Activated CD8-positive, alpha-beta memory T cell treated with anti-CD3 and anti-CD28 coated beads for 36 hours (primary cell): ENCODE measurements at places on chromosomes 4 and X. TPM values are rescaled to one million over a fixed set of nuclear protein-coding genes. Genes with fewer than 3 reads are reported as not detected.

Gene GPC3
- not detected for total RNA-seq

Gene PPEF1
- total RNA-seq: not detected

Gene FRAS1
- 0.08 TPM for total RNA-seq

Gene FOXR2
- not detected for total RNA-seq

Gene UBE2D3
- 486 TPM for total RNA-seq

Gene TRIM61
- 2.9 TPM for total RNA-seq

Gene CCNA2
- total RNA-seq: 91.2 TPM

Gene MAGEC3
- not detected for total RNA-seq

Gene ASMT
- total RNA-seq: 2.9 TPM

Gene TGIF2LX
- total RNA-seq: not detected

Gene STK32B
- total RNA-seq: not detected

Gene RADX
- 7.4 TPM for total RNA-seq

Gene ENPEP
- total RNA-seq: not detected

Gene MMRN1
- total RNA-seq: not detected

Gene CFP
- 1.3 TPM for total RNA-seq

Gene PPP1R2C
- not detected for total RNA-seq

Gene CYP2U1
- total RNA-seq: 2.9 TPM

Gene GAGE12J
- not detected for total RNA-seq

Gene PDZD4
- 0.94 TPM for total RNA-seq

Gene TSPAN5
- 21.0 TPM for total RNA-seq

Gene CXorf49
- total RNA-seq: not detected

Gene SLC38A5
- 180 TPM for total RNA-seq

Gene SSX1
- not detected for total RNA-seq

Gene SPANXN3
- not detected for total RNA-seq

Gene DOK7
- total RNA-seq: not detected

Gene PCYT1B
- 0.13 TPM for total RNA-seq

Gene PLS3
- 0.82 TPM for total RNA-seq

Gene NPY5R
- total RNA-seq: not detected

Gene MAP7D2
- total RNA-seq: 0.36 TPM

Gene LDB2
- total RNA-seq: not detected

Gene TLL1
- total RNA-seq: not detected

Gene ATP8A1
- total RNA-seq: 29.1 TPM

Gene RNF212
- 1.1 TPM for total RNA-seq

Gene S100G
- total RNA-seq: not detected

Gene GASK1B
- total RNA-seq: not detected

Gene GPR119
- not detected for total RNA-seq

Gene UGT2B17
- not detected for total RNA-seq

Gene SOX3
- total RNA-seq: not detected

Gene FGFBP1
- not detected for total RNA-seq

Gene BEND2
- not detected for total RNA-seq
